ENCODE measurements at places on chromosomes 1 and 21.

GRCh38 chr21:41817877-41818855 lies 51.3 kb upstream of the RIPK4 start:
- DNase-seq = no peak

GRCh38 chr1:57086154-57086553 lies 120.3 kb upstream of the C8B start:
- no peak for DNase-seq

DNA sequence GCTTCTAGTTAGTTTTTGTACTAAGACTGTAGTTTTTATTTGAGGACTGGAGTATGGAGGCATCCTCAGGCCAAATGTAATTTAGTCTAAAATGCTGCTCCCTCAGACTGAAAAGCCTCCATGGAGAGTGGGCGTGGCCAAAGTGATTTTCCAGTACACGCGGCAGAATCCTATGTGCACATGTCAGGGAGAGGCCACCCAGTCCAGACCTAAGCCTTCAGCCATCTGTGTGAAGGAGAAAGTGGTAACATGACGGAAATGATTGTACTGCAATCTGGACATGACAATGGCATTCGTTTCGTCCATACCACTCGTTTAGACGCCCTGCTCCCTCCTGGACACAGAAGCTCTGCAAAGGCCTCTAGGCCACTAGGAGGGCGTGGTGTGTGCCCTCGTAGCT lies 56.2 kb downstream of the PCP4 start:
- DNase-seq = no peak

- peak; percentile 65 for DNase-seq
Observed at GRCh38 chr1:942864-943533, 16.1 kb downstream of the NOC2L start.

GRCh38 chr1:27789540-27790041 lies 16.6 kb downstream of the STX12 start:
- DNase-seq = peak; percentile 12

- no peak for DNase-seq
Observed at GRCh38 chr1:25799935-25800702, at the start of gene SELENON. TSS of gene SELENON (plus strand) at chr1:25800193. CDS start at chr1:25800231, 38 bp downstream.

- DNase-seq = no peak
Observed at GRCh38 chr1:43513471-43514173, 17.1 kb upstream of the PTPRF start.

DNA sequence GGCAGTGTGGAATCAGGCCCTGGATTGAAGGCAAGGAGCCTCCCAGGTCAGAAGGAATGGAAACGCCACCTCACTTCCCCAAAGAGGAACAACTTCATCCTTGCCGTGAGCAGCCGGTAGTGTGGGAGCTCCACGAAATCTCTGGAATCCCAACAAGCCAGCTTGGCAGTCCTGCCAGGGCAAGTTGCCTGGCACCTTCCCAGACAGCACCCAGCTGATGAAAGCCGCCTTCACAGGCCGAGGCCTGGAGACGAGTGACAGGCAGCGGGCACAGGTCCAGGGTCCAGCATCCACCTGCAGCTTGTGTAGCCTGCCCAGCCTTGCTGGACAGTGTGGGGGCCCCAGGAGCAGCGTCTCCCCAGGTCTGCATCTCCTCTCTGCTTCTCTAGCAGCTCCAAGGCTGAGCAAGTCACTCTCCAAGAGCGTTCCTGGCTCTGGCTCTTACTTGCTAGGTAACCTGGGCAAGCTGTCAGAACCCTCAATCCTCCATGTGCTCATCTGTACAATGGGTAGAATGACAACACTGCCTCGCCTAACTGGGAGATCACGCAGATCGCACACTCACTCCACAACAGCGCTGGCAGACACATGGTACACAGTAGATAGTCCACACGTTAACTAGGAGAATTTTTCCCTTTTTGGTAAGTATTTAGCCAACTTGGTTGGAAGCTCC lies 43.0 kb downstream of the ACOT7 start:
- no peak for DNase-seq

DNA sequence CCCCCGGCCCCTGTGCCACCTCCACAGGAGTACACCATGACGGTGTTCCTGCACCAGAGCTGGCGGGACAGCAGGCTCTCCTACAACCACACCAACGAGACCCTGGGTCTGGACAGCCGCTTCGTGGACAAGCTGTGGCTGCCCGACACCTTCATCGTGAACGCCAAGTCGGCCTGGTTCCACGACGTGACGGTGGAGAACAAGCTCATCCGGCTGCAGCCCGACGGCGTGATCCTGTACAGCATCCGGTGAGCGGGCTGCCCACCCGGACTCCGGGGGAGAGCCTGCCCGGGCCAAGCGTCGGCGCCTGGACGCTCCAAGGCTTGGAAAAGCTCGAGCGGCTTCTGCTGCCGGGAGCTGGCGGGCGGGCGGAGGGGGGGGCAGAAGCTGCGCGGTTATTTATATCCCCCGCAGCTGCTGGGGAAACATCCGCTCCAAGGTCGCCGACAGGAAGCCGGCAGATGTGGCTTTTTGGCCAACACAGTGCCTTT lies 6.4 kb downstream of the GABRD start:
- no peak for DNase-seq

DNA sequence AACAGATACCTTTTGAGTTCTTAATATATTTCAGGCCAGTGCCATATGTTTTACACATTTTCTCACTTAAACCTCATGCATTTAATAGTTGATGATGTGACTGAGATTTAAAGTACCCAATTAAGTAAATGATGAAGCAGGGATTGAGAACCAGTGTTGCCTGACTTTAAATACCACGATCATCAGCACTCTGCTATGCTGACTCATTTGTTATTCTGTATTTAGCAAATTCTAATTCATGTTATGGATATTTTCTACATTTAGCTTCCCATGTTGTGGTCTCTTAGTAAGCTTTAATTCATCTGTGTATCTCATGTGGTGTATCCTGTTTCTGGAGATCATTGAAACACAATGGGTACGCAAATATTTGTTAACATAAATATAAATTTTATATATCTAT lies 363.0 kb downstream of the PTBP2 start:
- DNase-seq = no peak

GRCh38 chr1:230790026-230790425 lies 42.8 kb downstream of the CAPN9 start:
- no peak for DNase-seq

GRCh38 chr1:17118268-17118667 lies 983 bp downstream of the PADI2 start:
- DNase-seq = no peak

DNA sequence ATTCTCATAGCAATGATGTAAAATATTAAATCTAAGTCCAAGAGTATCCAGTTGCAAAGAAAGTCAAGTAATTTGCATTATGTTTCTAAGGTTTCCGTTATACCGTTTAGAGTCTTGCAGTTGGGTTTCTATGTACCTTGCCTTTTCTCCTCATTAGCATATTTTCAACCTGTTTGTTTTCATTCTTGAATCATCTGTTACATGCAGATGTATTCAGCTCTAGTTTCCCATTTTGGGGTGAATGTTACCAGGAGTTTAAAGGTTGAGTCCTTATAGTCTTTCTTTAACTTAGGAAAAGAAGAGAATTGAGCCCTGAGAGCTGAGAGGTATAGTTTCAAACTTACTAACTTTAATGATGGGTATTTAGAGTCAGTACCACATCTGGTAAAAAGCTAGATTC lies 139.9 kb downstream of the NFIA start:
- no peak for DNase-seq

DNA sequence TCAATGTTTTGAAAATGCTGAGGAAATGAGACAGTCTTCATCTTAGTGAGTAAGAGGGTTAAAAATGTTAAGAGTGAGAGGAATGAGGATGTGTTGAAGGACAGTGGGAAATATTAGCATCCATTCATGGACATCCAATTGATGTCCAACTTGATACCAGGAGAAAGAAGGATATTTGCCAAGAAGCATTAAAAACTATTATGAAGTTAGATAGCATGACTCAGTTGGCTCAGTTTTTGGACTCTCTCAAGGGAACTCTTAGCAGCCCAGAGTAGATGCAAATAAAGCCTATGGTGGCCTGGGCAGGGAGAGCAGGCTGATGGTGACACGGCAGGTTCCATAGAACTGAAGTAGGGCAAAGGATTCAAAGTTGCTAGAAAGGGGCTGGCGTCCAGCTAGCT lies 171.0 kb downstream of the ZZZ3 start:
- peak; percentile 85 for DNase-seq

DNA sequence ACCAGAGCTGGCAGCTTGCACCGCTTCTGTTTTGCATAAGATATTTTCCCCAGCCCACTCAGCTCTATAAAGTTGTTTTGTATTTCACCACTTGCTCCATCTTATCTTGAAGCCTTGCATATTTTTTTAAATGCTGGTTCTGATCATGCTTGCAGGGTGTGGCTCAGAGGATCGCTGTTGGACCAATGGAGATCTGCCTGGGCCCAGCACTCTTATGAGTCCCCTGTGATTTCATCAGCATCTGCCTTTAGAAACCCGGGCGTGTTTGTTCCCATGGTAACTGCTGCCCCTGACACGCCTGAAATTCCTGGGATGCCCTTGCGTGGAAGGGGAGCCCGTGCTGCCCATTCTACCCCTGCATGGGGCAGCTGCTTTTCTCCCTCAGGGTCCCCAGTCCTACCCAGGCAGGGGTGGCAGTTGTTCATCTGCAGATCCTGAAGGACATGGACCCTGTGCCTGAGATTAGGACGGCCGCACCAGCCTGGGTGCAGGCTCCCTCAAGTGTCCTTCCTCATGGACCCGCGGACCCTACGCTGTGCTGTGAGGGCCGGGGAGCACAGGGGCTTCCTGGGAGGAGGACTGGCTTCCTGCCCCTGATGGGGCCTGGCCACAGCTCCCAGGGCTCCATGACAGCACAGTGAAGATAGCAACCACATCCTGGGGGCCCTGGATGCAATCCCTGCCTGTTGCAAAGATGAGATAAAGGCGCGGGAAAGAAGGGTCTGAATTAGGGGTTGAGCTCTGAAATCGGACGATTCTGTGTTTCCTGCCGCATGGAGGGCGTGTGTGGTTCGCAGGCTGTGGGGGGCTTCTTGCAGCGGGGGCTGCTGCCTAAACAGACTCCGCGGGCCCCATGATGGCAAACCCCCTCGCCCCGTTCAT lies 226.5 kb downstream of the SDCCAG8 start:
- DNase-seq = peak; percentile 36
